ENCODE measurements at places on chromosomes 7 and 10.
A peak's percentile ranks its signal among the peaks of the same experiment; 100 is the strongest.

DNA sequence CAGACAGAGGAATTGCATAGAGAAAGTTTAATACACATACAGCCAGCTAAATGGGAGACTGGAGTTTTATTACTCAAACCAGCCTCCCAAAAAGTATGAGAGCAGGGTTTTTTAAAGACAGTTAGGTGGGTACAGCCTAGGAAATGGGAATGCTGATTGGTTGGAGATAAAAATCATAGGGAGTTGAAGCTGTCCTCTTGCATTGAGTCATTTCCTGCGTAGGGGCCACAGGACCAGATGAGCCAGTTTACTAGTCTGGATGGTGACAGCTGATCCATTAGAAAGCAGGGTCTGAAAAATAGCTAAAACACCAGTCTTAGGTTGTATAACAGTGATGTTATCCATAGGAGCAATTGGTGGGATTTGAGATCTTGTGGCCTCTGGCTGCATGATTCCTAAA is 76.1 kb upstream of the POM121L12 start:
- no peak for DNase-seq

GRCh38 chr10:75165684-75166622 is 44.6 kb upstream of the VDAC2 start:
- DNase-seq, result no peak

GRCh38 chr10:68955355-68955831 is 577 bp upstream of the DDX21 start:
- no peak for DNase-seq

DNA sequence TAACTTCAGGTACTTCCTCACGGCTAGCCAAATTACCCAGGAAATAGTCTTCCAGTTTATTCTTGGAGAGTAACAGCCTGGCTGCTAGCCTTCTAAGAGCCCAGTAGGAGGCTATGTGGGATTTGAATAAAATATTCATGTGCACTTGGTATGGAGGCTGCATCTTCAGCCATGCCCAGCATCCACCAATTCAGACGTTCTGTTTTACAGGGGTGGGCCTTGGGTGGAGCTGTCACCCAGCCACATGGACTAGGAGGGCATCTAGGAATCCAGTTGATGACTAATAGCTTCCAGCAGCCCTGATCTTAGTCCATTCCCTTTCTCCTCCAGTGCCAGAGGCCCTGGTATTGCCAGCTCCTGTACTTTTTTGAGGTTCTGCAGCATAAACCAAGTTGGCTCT is 66.3 kb upstream of the ZRANB1 start:
- peak; percentile 50 for DNase-seq

DNA sequence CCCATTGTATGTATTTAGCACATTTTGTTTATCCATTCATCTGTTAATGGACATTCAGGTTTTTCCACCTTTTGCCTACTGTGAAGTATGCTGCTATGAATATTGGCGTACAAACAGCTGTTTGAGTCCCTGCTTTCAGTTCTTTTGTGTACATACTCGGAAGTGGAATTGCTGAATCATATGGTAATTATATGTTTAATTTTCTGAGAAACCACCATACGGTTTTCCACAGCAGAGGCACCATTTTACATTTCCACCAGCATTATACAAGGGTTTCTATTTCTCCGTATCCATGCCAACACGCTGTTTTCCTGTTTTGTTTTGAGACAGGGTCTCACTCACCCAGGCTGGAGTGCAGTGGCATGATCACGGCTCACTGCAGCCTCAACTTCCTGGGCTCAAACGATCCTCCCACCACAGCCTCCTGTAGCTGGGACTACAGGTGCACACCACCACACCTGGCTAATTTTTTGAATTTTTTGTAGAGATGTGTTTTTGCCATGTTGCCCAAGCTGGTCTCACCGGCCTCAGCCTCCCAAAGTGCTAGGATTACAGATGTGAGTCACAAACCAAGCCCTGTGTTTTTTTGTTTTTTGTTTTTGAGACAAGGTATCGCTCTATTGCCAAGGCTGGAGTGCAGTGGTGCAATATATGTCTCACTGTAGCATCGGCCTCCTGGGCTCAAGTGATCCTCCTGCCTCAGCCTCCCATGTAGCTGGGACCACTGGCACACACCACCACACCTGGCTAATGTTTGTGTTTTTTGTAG is 22.1 kb upstream of the FBXW4 start:
- no peak for DNase-seq

DNA sequence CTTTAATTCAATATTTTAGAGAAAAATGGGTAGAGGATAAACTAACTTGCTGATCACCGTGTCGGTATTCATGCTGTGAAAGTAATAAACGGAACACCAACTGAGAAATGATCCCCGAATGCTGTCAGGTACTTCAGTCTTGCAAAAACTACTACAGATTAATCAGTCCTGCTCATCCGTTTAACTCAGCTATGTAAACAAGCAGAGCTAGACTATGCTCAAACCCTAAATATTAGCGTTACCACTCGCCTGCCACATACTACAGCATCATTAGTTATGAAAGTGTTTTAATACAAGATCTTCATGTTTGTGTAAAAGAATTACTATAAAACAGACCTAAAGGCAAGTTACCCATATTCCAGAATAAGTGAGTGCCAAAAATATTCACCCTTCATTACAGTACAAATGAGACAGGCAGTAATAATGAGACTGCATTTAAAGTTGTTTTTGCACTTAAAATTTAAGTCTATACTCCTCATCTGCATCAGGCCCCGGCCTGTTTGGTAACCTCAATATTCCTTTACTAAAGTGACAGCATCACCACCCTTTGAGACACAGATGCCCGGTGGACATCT is 952 bp downstream of the DNMBP start:
- DNase-seq, result no peak

- peak; percentile 72 for DNase-seq
Observed at GRCh38 chr7:101162551-101163278, 2.7 kb downstream of the VGF start.

GRCh38 chr10:63464402-63465292 is 1.1 kb downstream of the JMJD1C start:
- DNase-seq, result peak; percentile 28

DNA sequence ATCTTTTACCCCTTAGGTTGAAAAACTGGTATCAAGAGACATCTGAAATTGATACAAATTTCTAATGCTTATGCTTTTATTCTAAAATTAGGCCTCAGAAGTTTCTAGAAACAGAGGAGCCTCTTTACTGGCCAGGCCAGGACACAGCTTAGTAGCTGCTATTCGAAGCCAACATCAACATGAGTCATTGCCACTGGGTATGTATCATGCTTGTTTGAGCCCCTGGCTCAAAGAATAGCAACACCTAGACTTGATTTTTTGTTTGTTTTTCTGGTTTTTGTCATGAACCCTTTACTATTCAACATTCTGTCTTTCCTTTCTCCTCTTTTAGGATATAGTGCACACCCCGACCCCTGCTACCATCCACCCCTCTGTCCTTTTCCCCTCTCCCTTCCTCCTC is 90.9 kb upstream of the STK17A start:
- peak; percentile 12 for DNase-seq

DNA sequence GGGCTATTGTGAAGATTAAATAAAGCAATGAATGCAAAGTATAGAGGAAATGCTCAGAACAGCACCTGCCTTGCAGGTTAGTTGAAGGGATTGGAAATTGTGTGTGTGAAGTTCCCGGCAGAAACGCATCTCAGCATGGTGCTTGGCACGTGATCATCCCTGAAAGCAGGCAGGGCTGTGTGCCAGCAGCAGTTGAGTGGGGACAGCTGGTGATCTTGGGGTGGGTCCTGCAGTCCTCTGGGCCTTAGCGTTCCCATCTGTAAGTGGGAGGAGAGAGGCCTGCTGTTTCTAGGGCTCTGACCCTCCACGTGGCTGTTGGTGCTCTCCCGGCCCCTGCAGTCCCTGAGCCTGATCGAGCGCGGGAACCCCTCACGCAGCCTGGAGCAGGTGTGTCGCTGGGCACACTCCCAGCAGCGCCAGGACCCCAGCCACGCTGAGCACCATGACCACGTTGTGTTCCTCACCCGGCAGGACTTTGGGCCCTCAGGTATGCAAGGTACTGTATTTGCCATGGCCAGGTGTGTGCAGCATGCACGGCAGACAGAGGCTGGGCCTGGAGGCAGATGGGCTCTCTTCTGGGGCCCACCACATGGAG is 55.3 kb downstream of the TBATA start:
- DNase-seq, result no peak

DNA sequence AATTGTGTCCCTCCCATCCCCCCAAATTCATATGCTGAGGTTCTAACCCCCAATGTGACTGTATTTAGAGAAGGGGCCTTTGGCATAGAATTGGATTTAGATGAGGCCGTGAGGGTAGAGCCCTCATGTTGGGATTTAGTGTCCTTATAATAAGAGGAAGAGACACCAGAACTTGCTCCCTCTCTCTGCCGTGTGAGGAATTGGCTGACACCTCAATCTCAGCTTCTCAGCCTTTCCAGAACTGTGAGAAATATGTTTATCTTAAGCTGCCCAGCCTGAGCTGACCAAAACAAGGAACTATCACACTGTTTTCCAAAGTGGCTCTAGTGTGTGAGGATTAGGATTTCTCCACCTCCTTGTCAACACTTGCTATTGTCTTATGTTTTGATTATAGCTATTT is 400.0 kb upstream of the FZD8 start:
- DNase-seq, result no peak

GRCh38 chr10:78479467-78479866 is 445.8 kb downstream of the RPS24 start:
- no peak for DNase-seq

DNA sequence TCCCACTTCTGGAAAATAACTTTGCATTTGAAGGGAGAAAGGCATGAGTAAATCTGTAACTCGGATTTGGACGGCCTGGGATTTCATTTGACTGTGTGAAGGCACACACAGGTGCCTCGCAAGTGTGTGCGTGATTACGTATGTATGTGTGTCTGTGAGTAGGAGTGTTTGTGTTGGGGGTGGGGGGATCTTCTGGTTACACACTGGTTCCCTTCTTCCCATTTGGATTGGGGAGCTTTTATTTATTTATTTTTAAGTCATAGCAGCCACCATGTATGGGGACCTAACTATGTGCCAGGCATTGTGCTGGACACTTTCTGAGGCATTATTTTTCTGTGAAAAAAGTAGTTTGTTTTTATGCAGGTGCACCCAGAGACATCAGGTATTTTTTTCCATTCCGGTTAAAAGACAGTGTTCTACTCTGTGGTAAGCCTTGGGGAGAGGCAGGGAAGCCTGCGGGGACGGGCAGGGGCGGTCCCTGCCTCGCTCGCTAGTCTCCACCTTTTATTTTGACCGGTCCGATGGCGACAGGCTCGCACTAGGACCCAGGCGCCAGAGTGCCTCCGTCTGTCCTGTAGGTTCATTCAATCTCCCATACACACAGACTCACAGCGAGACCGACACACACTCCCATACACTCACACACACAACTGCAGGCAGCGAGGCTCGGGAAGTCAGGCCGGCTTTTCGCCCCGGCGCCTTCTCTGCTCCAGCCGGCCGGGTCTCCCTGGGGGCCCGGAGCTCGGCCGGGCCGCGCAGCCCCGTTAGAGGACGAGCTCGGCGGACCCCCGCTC is at the start of gene MXI1:
MXI1 (plus strand) TSS at position 595 of the 794 bp plus-strand sequence. CDS start 204 bp downstream, outside the sequence.
- DNase-seq, result peak; percentile 84

DNA sequence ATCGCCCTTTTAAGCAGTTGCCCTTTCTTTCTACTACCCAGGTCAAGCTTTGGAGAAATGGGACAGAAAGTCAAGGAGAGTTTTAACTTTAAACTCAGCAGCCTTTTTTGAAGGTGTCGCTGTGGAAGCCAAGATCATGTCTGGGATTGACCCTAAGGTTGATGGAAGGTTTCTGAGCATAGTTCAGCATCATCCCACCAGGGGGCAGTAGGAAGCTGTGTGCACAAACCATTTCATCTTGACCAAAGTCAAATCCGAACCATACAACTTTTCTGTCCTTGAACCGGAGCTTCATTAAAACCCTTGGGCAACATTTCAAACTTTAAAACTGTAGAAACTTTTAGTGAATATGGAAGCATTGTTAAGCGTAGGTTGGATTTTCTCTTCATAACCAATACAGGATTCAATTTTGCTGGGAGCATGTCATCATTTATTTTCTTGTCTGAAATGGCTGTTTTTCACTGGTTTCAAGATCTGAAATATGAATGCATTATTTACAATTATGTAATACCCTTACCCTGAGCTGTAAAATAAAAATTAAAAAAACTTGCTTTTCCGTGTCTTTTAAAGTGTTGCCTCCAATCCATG is 214.4 kb upstream of the KIAA1217 start:
- DNase-seq, result peak; percentile 21
